ENCODE measurements at places on chromosomes 16 and 17.

GRCh38 chr17:77191244-77191643 lies 50.5 kb downstream of the SEC14L1 start:
- no peak for DNase-seq

GRCh38 chr16:56415875-56416274 lies 9.5 kb downstream of the AMFR start:
- no peak for DNase-seq

DNA sequence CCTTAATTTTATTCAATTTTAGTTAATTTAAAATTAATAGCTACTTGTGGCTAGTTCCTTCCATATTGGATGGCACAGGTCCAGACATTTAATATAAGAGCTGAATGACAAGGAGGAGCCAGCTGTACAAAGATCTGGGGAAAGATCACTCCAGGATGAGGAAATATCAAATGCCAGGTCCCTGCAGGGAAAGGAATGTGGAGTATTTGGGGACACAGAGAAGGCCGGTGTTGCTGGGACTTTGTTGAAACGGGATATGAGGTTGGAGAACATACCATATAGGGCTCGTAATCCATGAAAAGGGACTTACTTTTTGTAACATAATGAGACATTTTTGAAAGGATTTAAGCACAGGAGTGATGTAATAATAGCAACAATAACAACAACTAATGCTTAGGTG lies 426.8 kb downstream of the HS3ST4 start:
- DNase-seq: no peak

DNA sequence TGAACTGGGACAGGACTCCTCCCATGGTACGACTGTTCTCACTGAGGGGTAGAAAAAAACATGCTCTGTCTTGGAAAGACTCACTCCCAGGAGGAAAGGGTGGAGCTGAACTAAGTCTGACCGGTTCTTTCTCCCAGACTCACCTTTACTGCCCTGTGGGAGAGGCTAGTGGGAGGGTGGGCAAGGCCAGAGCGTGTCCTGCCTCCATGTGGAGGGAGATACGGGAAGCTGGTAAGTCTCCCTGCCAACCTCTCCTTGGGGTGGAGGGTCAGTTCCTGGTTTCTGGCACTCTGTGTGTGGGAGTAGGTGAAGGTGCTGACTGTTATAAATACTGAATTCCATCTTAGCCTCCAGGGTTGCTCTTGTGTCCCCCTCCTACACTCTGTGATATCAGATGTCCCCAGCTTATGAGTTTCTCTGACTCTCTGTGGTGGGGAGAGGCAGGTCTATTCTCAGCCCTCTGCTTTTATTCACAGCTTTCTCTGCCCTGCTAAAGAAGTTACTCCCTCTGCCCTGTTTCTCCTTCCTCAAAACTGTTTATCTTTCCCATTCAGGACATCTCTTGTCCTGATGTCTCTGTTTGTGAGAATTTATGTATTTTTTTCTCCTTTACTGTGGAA lies 26.9 kb upstream of the FAM20A start:
- no peak for DNase-seq

DNA sequence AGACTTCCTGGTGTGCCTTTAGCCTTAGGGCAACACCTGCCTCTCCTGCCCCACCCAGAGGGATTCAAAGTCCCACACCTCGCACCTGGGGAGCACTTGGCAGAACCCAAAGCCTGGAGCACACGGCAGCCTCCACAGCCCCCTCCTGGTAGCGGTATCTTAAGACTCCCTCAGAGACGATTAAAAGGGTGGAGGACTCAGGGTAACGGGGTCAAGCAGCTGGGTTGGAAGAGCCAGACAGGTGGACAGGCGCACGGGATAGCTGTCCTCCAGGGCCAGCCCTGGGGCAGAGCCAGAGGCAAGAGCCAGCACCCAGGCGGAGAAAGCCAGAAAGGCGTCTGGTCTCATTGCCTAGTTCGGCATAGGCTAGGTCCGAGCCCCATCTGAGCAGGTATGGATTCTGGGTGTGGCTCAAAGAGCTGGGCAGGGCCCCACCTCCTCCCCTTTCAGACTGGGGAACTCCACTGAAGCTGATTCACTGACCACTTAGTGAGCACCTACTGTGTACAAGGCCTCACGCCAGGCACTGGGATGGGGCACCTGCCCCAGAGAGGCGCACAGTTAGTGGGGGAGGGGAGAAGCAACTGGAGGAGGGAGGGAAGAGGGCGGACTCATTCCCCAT lies 55.0 kb upstream of the MEAK7 start:
- DNase-seq: no peak

DNA sequence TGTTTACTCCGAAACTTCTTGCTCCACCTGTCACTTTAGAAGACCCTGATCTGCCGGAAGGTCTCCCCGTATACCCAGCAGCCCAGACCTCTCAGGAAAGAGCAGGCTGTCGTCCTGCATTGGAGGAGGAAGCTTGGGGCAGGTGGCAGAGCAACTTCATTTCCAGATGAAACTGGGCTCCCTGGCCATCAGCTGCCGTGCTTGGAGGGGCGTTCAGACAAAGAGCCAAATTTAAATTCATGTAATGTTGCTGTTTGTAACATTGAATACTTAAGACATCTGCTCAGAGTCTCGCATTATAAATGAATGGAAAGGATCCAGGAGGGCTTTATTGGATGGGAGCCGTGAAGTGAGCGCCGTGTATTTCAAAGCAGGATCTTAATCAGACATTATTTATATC lies 628.5 kb downstream of the MAF start:
- DNase-seq: no peak

DNA sequence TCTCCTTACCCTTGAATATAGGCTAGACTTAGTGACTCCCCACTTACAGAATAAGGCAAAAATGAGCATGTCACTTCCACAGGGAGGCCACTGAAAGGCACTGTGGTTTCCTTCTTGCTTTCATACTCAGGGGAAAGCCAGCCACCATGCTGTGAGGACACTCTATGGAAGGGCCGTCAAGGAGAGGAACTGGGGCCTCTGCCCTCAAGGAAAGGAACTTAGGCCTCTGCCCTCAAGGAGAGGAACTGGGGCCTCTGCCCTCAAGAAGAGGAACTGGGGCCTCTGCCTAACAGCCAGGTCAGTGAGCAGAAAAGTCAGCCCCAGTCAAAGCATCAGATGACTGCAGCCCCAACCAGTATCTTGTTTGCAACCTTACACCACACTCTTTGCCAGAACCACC lies 30.1 kb downstream of the VPS35 start:
- DNase-seq: no peak

DNA sequence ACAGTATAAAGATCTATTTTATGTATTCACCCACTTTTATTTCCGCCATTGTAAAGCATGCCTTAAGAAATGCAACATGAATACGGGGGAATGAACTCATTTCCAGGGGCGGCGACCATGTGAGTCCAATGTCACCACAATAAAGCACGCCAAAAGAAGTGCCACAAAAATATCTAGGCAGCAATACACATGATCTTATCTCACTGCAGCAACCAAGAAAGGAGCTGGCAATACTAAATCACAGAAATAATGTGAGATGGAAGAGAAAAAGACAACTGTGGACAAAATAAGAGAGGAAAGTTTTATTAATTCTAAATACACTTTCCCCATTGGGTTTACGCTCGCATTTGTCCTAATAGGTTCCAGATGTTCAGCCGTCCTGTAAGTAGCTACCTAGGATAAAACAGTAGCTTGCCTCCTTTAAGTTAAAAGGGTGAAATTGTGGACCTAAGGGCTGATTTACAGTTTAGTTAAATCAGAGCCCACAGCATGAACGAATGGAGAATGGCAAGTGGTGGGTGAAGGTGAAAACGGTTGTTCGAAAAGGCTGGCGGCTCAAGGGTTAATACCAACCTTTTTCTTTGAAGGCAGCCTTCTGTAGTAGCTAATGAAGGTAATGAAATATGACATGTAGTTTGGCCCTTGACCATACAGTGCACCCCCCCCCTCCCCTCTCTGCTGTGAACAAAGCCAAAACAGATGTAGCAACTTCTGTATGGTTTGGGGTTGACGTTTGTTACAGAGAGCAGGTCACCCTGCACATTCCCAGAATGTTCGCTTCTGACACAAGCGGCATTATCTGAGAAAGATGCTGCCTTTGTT lies 504.2 kb upstream of the PSMD7 start:
- no peak for DNase-seq

GRCh38 chr16:30980023-30980371 lies 5.0 kb upstream of the HSD3B7 start:
- DNase-seq: no peak

DNA sequence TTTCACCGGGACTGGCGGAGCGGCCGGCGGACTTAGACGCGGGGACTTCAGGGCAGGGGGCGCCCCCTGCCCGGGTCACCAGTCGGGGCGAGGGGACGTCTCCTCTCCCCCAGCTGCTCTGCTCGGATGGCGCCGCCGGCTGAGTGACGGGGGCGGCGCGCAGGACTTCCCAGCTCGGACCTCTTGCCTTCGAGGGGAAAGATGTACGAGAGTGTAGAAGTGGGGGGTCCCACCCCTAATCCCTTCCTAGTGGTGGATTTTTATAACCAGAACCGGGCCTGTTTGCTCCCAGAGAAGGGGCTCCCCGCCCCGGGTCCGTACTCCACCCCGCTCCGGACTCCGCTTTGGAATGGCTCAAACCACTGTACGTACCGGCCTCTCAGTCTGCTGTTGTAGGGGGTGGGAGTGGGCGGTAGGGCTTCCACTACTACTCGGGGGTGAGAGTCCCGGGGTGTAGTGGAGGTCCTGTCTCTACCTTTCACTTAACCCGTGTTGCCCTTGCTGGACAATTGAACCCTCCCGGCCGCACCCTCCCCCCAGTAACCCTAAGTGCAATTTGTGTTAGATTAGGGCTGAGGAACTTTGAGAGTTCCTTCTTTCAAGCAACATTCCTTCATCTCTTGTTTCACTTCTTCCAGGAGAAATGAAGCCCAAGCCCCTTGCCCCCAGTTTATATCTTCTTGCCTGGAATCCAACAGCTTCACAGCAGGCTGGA lies 21.9 kb downstream of the GJD3 start:
- no peak for DNase-seq

DNA sequence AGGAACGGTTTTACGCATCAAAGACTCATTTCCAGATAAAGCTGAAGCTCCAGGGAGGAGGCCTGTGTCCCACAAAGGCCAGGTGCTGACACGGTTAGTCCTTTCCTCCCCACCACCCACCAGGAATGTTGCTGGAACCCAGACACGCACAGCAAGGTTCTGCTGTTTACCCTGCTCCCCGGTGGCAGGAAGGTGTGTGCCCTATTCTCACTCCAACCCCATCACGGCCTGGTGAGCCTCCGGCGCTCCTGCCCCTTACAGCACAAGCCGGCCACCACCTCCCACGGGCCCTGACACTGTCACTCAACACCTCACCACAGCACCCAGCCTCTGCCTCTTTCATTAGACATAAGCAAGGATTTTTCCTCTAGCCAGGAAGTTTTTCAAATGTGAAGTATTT lies 47.8 kb downstream of the ANKRD11 start:
- no peak for DNase-seq
